ENCODE measurements at places on chromosomes 3 and 15.

DNA sequence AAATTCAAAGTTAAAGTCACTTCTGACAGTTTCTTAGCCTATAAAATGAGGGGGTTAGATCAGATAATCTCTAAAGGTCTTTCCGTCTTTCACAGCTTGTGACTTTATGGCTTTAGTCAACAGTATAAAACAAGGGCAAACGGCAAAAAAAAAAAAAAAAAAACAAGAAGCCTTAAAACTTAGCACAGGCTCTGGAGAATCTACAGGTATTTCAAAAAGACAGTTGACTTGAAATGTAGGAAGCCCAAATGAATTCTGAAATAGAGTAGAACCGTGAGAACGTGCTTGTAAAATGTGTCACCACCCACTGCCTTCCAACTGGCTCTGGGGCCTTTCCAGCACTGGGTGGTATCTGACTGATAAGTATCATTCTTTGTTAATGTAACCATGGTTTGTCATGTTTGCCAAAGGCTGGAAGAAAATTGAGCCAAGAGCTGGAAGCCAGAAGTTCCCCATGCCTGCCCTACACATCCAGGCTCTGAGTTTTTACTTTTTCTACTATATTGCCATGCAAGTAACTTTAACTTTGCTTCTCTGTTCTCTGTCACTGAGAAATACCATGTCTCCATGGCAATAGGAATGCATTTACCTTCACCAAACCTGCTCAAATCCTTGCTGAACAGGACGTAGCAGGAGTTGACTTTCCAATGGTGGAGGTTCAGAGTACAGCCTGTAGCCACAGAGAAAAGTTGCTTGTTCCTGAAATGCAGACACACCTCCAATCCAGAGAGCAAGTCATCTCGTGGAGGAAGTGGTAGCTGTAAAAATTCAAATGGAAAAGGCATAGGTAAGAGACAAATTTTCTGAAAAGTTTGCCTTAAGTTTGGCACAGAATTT, 35.8 kb upstream of the THSD4 start:
- no peak for DNase-seq

DNA sequence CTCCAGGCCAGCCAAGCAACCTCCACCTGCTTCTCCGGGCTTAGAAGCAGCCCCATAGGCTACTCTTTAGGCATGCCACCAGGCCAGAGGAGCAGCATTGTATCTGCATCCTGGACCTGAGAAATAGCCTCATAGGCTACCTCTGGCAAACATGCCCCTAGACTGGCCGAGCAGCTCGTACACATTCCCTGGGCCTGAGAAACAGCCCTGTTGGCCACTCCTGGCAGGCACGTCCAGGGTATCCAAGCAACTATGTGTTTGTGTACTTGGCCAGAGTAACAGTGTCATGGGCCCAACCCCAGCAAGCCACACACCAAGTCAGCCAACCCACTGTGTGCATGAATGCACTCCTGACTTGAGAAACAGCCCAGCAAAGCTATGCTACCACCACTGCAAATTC, 498.7 kb upstream of the CDIN1 start:
- DNase-seq: no peak

DNA sequence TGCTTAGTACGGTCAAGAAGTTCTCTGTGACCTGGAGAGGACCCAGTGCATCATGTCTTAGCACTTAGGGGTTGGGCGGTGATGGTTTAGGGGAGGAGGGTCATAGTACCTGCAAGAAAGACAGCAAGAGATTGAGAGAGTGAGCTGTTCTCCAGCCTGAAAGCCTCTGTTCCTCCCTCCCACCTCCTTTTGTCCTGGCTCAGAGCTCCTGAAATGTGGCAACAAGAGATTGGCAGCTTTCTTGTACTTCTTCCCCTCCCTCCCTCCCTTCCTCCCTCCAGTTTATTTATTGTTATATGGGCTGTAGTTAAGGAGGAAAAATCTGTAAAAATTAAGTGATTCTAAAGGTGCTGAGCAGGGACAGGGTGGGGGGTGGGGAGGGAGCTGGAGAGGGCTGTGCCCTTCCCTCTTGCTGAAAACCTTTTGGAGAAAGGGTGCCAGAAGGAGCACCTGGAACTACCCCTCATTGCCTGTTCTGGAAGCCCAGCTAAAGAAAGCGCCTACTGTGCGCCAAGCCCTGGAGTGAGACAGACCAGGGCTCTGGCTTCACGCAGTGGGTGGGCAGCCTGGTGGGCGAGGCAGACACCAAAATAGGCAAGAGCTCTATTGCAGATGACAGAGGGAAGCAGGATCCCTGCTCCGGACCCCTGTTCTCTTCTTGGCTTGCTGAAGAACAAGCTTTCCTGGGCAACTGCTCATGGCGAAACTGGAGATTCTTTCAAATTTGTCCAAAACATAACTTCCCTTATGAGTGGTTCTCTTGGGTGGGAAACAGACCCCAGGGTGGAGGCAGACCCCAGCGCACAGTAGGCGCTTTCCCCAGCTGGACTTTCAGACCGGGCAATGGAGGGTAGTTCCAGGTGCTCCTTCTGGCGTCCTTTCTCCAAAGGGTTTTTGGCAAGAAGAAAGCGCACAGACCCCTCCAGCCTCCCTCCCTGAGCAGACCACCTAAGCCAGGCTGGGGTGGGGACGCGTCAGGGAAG, 35.6 kb downstream of the LINGO1 start:
- DNase-seq: no peak

- DNase-seq: no peak
Measured at GRCh38 chr15:58957101-58957973, 23.9 kb upstream of the SLTM start.

GRCh38 chr15:93111451-93111850, 22.4 kb upstream of the RGMA start:
- no peak for DNase-seq

DNA sequence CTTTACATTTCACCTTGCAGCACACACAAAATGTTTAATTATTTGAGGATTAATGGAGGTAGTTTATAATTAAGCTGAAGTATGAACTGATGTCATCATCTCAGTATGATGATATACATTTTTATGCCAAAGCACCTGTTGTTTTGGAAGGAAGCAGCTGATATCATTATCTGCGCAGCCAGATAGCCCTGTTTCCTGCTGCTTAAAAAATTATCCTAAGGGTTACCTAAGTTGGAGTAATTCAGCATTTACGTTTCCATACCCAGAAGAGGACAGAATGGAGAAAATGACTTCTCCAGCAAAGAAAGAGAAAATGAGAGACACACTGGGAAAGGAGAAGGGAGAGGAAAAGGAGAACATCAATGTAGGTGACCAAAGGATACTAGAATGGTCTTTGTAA, 370.3 kb upstream of the PLSCR5 start:
- no peak for DNase-seq

DNA sequence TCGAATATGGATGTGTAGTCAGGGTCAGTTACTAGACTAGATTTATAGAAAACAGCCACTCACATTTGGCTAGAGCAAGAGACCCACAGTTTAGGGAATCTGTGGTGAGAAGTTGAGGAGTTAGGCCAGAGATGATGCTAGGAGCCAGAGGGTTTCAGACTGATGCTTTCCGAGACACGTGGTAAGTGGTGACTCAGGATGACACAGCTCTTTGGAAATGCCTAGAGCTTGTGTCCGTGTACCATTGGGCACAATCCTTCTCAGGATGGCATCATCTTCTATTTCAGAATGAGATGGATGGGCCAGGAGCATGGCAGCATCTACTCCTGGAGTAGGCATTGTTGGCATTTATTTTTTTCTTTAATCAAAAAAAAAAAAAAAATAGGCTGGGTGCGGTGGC, 28.5 kb downstream of the PTPRG start:
- DNase-seq: no peak

Measured in stimulated activated CD4-positive, alpha-beta T cell treated with anti-CD3 and anti-CD28 coated beads, Interleukin-1b, Interleukin-23, amount 100 ng/mL, for 1 hour (primary cell).